ENCODE measurements at places on chromosomes 6 and 20.

GRCh38 chr6:149890629-149891045, 7.3 kb downstream of the RAET1E start:
- no peak for DNase-seq

DNA sequence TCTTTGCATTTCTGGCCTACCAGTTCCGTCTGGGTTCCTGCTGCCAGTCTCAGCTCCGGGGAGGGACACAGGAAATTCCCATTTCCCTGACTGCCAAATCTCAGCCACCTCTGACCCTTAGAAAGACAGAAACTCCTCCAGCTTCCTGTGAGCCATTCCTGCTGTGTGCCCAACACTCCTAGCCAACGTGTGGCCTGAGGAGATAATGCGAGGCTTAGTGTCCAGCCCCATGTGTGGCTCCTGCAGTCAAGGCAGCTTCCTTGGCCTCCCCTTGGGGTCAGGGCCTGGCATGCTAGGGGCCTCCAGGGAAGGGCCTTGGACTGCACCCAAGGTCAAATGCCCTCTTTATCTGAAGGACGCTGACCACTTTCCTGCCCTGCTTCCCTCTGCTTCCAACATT, 45.1 kb downstream of the MAFB start:
- no peak for DNase-seq

- DNase-seq, result no peak
Observed at GRCh38 chr6:63176181-63176580, 35.1 kb upstream of the FKBP1C start.

- DNase-seq, result no peak
Observed at GRCh38 chr6:14966096-14966905, 279.6 kb upstream of the JARID2 start.

- DNase-seq, result no peak
Observed at GRCh38 chr6:36350082-36350481, 13.4 kb upstream of the BNIP5 start.

- no peak for DNase-seq
Observed at GRCh38 chr20:40508821-40509220, 180.2 kb downstream of the MAFB start.

GRCh38 chr6:44342489-44342888, at the start of gene SPATS1:
Gene SPATS1, plus strand, starts transcription at chr6:44342650. Its CDS starts 446 bp downstream, at chr6:44343096.
- no peak for DNase-seq

DNA sequence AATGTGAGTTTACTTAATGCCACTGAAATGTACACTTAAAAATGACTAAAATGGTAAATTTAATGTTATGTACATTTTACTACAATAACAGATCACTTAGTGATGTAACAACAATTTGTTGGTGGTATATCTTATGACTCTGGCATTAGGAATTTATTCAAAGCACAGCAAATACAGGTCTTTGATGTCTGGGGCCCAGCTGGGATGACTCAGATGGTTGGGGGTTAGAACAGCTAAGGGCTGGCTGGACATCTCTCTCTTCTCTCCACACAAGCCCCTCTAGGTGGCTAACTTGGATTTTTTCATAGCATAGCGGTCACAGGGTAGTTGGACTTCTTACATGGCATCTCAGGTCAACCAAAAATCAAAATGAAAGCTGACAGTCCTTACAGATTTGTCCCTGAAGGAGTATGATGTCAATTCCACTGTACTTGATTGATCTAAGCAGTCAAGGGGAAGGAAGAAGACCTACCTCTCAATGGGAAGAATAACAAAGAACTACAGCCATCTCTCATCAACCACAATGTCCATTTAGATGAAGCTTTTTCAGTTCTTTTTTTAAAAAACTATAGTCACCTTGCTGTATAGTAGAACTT, 37.5 kb upstream of the LCA5 start:
- peak; percentile 73 for DNase-seq

DNA sequence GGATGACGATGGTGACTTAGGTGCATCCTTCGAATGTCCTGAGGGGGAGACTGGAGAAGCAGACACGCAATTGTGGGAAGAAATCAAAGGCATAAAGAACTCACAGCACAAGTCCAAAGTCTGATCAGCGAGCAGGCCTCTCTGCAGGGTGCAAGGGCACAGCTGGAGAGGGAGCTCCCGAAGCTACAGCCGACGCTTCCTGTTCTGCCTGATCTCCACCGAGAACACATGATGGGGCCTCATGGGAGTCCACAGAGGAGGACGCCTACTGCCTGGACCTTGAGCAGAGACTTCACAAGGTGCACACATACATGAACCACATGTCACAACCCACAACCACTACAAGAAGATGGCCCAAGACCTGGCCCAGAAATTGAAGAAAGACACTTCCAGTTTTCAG, 51.4 kb downstream of the RIN2 start:
- DNase-seq, result no peak

DNA sequence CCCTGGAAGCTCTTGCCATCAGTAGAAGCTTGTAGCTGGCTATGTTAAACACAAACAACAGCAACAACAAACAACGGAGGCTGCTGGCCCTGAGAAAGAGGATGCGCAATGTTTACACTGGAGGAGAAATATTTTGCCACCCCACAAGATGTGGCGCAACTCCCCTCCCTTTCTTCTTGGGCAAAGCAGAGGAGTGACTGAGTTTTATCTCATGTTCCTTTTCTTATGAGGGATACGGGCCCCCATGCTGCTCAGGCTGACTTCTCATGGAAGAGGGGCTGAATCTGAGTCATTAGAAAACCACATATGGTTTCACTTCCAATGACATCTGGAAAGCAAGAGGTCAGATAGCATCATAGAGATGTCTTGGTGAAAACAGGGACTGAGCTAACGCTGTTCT, 75.9 kb upstream of the HDDC2 start:
- peak; percentile 95 for DNase-seq

DNA sequence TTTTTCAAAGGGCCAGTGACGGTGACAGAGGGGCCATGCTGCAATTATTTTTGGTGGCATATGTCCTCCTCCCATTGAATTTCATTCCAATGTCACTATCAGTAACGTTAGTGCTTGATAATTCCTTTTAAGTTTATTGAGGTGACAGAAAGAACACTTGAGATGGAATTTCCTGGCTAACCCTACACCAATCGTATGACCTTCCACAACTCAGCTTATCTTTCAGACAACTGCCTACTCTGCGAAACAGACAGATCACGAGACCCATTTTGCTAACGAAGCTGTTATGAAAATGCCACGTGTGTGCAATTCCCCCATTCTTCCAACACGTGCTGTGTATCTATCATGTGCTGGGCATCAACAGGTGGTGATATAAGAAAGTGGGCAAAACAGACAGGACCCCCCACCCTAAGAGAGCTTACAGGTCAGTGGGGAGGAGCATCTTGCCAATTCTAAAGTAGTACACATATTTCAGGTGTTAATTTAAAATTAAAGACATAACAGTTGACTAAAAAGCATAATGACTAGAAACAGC, 113.0 kb downstream of the IRF4 start:
- no peak for DNase-seq

GRCh38 chr6:18567380-18567779, 180.2 kb downstream of the RNF144B start:
- DNase-seq, result no peak

GRCh38 chr6:43772681-43773049, 2.7 kb downstream of the VEGFA start:
- peak; percentile 46 for DNase-seq

DNA sequence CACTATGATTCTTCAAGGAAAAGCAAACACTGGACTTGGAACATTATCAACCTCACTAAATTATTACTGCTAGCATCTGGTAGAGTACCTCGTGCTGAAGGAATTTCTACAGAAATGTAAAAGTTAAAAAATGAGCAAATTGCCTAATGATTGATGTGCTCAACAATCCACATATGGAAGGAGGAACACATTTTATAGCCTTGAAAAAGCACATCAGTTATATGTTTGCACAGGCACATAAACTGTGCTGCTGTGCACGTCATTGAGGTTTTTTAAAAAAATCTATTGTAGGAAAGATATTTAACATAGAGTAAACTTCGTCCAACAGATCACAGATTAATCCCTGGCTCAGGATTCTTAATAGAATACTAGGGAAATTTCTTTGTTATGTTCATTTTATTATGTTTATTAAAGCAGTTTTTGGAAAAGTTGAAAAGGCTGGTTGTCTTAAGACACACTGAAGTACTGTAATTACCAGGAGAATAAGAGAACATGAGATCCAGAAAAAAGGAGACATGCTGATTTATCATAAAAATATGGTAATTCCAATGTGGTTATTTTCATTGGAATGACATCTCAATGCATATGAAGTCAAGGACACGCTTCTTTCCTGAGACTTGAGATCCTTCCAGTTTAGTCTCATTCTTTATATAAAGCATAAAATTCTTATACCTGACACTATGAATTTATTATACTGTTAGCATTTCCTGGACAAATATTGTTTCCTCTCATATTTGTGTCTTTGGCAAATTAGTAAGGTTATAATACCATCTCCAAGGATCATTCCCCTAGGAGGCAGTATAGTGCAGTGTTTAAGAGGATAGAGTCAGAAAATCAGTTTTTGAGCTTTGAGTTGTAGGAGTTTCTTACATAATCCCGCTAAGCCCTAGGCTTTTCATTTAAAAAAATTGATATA, 511.1 kb downstream of the TENT5A start:
- peak; percentile 38 for DNase-seq

- DNase-seq, result no peak
Observed at GRCh38 chr6:16932920-16933319, 168.9 kb upstream of the STMND1 start.

- no peak for DNase-seq
Observed at GRCh38 chr6:43978473-43979346, 148.5 kb downstream of the MRPL14 start.

GRCh38 chr20:36128463-36129159, 25.9 kb upstream of the EPB41L1 start:
- peak; percentile 79 for DNase-seq

DNA sequence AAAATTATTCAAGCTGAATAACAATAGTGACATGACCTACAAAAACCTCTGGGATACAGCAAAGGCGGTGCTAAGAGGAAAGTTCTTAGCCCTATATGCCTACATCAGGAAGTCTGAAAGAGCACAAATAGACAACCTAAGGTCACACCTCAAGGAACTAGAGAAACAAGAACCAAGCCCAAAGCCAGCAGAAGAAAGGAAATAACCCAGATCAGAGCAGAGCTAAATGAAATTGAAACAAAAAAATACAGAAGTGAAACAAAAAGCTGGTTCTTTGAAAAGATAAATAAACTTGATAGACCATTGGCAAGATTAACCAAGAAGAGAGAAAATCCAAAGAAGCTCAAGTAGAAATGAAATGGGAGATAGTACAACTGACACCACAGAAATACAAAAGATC, 47.6 kb upstream of the NOTCH4 start:
- DNase-seq, result no peak

DNA sequence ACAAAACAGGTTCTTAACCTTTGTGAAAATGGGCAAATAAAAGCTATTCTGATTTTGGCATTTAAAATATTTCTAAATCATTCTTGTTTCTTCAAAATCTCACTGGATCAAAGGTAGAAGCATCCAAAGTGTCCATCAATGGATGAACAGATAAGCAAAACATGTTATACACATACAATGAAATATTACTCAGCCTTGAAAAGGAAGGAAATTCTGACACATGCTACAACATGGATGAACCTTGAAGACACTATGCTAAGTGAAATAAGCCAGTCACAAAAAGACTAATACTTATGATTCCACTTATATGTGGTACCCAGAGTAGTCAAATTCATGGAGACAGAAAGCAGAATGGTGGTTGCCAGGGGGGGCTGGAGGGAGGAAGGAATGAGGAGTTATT, 45.9 kb downstream of the SNX14 start:
- no peak for DNase-seq

GRCh38 chr6:71502956-71503355, 214.3 kb downstream of the OGFRL1 start:
- DNase-seq, result no peak

DNA sequence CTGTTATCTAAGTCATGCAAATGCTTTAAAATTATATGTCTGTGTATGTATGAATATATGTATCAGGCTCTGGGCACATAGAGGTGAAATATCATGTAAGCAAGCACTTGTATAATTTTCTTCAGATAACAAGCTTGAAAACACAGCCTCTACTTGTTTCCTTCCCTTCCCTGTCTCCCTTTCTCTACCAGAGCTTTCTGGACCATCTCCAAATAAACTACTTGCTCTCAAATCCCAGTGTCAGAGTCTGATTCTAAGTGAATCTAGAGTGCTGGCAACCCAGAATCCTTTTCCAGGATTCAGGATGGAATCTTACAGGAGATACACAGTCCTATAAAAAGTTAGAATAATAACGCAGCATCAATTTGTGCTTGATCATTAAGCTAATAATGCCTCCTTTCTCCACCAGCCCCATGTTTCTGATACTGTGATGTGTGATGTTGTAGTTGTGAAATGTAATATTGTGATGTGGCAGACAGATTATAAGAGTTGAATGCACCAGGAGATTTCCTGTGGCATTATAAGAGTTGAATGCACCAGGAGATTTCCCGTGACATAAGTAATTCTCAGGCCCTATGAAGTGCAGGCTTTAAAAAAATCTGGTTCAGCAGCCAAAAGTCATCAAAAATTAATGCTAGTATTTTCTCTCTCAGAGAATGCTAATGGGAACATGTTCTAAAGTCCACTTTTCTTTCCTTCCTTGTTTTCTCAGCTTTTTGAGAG, 89.6 kb downstream of the PCSK2 start:
- DNase-seq, result no peak

GRCh38 chr20:63483834-63484233, 11.4 kb upstream of the KCNQ2 start:
- no peak for DNase-seq

GRCh38 chr6:160297310-160297709, 38.7 kb upstream of the SLC22A2 start:
- no peak for DNase-seq

- peak; percentile 35 for DNase-seq
Observed at GRCh38 chr6:121498481-121499276, 63.2 kb downstream of the GJA1 start.

DNA sequence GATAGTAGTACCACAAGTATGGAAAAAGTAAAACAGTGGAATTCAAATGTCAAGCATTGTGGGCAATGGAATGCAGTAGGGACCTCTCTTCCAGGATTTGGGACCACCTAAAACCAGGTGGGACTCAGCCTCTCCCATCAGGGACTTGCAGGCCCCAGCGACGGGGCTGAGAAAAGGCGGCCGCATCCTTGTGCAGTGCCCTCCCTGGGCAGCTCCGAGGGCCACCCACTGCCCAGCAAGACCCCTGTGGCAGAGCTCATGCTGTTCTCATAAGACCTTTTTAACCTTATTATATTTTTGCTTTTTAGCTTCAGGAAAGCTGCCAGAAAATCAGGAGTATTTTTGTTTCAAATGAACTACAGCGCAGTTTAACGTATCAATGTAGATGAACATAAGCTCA, 142.6 kb upstream of the RPS6KA2 start:
- DNase-seq, result no peak

DNA sequence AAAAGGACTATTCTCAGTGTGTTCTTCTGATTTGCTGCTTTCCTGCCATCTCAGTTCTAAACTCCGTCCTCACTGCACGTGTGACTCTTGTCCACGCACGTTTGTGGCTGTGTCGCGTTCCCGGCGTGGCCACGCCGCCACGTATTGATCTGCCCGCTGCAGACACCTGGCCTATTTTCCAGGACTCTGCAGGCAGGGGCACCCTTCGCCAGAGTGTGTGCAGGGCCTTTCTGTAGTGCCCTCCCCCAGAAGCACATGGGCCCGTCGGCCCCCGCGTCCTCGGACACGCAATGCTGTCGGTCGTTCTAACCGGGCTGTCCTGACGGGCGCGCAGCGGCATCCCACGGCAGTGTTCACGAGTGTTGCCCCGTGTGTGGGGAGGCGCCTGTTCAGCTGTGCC, 87.6 kb downstream of the YTHDF1 start:
- DNase-seq, result no peak
